PC-3 (cell line): ENCODE measurements at places on chromosomes 2 and 18. TPM values are rescaled to one million over a fixed set of nuclear protein-coding genes. Genes with fewer than 3 reads are reported as not detected.

KRTCAP3 gene
- 0.22 TPM in 1 of 2 replicates, not detected in the other for total RNA-seq

DNA sequence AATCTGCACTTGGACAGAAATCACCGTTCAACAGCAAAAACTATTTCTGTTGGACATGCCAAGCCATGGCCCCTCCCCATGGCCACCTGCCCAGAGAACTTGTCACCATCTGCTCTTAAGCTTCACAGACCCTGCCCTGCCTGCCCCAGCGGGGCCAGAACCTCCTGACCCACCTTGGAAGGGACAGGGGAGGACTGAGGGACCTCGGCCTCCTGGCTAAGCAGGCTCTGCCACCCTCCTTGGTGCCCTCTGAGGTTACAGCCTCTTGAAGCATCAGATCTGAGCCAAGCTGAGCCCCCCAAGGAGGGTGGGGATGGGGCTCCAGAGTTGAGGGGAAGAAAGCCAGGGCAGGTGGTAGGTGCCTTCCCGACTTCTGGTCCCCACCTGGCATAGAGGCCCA lies 6.5 kb downstream of the TEX261 start:
- H3K4me3 ChIP-seq: no peak overlapping the region
- peaks cover 4% of the 10 kb centered on the region for H3K4me1 ChIP-seq

DNA sequence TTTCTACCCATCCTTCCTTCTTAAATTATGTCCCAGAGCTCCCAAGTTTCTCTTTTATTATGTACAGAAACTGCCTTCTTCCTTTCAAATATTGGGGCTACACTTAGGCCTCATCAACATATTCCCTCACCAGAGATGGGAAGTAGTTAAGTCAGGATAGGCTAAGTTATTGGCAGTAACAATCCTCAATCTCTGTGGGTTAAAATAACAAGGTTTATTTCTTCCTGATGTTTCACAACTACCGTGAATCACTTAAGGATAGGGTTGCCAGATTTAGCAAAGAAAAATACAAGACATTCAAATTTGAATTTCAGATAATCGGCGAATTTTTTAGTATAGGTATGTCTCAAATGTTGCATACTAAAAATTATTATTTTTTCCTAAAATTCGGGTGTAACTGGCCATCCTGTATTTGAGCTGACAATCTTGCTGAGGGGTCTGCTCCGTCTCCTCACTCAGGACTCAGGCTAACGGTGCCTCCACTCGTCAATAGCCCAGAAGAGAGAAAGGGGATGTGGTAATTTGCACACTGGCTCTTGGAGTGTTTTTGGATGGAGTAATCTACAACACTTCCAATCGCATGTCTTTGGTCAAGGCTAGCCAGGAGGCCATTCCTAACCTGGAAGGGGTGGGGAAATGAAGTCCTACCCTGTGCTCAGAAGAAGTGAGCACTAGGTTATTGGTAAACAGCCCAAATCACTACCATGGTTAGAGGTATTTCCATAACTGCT lies 91.7 kb downstream of the ACTR3 start:
- no peaks in the 10 kb centered on the region for H3K36me3 ChIP-seq
- H3K4me1 ChIP-seq: no peaks in the 10 kb centered on the region
- no peak for DNase-seq
- no peak overlapping the region for H3K27ac ChIP-seq
- no peak overlapping the region for H3K4me3 ChIP-seq
- no peaks in the 10 kb centered on the region for H3K27me3 ChIP-seq

DNA sequence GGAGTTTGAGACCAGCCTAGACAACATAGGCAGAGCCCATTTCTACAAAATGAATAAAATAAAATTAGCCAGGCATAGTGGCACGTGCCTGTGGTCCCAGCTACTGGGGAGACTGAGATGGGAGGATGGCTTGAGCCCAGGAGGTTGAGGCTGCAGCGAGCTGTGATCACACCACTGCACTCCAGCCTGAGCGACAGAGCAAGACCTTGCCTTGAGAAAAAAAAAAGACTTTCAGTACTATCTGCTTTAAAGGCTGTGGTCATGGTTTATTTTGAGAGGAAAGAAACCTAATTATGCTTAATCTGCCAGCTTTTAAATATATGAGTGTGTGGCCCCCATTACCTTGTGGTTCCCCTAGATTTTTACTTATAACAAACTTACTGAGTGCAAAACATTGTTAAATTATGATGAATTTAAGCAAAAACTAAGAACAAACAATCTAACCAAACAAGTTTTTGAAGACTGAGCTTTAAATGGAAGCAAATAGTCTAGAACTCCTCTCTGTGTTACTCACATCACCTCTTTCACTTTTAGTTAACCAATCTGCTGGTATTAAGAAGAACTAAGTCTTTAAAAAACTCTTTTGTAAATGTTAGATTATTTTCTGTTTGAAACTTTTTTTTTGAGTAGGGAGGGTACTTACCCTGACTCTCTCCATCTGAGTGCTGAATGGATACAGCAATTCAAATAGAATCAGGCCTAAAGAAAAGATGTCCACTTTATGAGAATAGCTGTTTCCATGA lies 65.4 kb downstream of the EIF2AK3 start:
- no peaks in the 10 kb centered on the region for H3K27me3 ChIP-seq
- H3K4me3 ChIP-seq: no peak overlapping the region
- H3K4me1 ChIP-seq: no peaks in the 10 kb centered on the region
- H3K27ac ChIP-seq: no peak overlapping the region
- no peak for DNase-seq
- peaks cover 3% of the 10 kb centered on the region; the same call in 1 of the 2 replicates for H3K36me3 ChIP-seq
